ELR (cell line): ENCODE measurements at places on chromosomes 4 and X.
A peak's percentile ranks its signal among the peaks of the same experiment; 100 is the strongest.

DNA sequence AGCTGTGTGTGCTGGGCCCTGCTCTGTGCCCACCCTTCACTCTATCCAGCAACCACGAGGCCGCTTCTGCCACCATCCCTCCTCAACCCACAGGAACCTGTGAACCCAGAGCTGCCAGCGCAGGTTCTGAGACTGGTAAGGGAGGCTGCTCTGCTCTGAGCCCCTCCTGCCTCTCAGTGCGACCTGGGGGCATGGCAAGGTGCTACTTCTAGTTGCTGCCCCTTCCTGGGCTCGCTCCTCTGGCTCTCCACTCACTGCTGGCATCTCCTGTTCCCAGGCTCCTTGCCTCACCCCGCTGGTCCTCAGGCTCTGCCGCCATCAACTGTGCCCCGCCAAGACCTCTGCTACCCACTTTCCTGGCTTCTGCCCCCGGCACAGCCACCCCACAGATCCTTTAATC, 39.3 kb downstream of the RNF212 start:
- no peak for DNase-seq

DNA sequence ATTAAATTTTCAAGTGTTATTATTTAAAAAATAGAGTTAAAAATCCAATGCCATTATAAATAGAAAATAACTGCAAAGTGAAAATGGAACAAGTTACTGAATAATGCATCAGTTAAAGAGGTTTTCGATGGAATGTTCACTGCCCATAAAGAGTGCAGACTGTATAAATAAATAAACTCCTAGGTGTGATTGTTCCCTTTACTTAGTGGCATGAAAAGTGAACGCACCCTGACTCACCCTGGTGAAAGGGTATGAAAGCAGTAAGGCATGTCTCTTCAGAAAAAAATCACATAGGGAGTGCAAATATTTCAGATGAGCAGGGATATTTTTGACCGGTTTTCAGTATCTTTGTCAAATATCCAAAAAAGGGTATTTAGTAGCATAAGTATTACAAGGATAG, 387.8 kb downstream of the DCAF12L2 start:
- no peak for DNase-seq

DNA sequence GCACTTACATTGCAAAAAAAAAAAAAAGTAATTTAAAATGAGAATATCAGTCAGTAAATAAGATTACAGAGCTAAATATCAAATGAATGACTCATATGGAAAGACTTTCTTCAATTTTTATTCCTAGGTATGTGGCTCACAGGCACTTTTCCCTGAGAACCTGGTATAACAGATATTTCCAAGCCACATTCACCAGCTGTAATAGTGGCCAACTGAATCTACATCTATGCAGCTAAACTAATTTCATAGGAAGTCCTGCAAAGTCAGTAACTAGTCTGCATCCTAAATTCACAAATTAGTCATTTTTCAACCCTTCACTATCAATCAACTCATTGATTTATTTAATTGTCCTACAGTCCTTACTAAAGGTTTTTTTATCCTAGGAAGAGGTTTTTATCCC, 5.6 kb downstream of the PDE5A start:
- DNase-seq: peak; percentile 29

DNA sequence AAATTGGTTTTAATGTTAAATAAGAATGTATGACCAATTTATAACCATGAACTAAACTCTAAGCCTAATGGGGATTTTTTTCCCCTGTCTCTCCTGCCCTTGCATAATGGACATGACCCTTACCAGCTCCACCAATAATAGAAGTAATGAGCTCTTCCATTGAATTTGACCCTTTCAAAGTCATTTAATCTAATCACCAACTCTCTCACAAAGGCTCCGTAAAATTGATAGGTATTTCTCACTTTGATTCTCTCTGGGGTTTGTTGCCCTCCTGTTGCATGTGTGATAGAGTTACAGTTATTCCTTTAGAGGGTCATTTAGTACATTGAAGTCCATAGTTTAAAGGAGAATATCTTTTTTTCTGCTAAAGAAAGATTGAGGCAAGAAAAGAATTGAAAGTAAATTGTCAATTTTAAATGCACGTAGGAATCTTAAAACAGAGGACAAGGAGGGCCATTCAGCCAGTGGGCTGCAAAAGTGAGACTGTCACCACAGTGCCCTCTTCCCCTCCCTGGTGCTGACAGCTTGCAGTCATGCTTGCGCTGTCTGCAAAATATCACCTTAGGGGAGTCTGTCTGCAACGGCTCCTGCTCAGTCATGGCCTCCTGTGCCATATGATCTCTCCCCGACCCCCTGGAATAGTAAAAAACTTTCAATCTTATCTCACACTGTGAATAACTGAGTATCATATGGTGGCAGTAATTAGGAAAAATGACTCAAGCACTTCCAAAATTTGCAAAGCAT, 307.5 kb upstream of the GNPDA2 start:
- DNase-seq: no peak

DNA sequence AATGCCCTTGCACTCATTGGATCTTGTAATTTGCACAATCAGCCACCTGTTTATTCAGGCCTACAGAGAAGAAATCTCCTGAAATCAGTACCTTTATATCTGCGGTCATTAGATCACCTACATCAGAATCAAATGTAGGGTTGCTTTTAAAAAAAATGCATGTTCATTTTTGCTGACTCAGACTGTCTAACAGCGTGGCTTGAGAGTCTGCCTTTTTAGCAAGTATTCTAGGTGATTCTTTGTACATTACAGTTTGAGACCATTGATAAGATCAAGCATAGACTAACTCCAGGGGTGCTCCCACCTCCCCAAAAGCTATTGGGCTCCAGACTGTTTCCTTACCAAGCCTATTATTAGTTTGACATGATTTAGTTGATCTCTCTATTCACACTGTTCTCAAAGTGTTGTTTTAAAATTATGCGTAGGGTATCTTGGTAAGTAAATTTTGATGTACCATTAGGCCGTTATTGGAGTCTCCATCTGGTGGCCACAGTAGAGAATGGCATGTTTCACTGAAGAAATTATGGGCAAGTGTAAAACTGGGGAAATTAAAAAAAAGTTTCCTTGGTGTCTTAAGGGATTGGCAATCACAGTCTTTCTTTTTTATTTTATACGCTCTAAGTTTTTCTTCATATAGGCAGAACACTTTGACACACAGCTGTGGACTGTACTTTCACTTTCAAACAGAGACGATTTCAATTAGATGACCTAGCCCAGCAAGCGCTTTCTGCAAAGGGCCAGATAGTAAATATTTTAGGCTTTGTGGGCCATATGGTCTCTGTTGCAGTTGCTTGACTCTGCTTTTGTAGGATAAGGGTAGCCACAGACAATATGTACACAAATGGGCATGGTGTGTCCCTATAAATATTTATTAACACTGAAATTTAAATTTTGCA, 33.7 kb upstream of the MSL3 start:
- DNase-seq: peak; percentile 53

DNA sequence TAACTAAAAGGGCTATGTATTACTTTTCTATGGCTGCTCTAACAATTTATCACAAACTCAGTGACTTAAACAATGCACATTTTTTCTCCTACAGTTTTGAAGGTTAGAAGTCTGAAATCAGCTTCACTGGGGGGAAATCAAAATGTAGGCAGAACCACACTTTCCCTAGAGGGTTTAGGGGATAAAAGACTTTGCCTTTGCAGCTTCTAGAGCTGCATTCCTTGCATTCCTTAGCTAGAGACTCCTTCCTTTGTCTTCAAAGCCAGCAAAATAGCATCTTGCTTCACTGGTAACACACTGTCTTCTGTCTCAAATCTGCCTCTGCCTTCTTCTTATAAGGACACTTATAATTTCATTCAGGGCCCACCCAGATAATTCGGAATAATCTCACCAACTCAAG, 152.4 kb upstream of the SPIN4 start:
- peak; percentile 41 for DNase-seq

- no peak for DNase-seq
Measured at GRCh38 chr4:78902298-78902697, 36.9 kb downstream of the PAQR3 start.

DNA sequence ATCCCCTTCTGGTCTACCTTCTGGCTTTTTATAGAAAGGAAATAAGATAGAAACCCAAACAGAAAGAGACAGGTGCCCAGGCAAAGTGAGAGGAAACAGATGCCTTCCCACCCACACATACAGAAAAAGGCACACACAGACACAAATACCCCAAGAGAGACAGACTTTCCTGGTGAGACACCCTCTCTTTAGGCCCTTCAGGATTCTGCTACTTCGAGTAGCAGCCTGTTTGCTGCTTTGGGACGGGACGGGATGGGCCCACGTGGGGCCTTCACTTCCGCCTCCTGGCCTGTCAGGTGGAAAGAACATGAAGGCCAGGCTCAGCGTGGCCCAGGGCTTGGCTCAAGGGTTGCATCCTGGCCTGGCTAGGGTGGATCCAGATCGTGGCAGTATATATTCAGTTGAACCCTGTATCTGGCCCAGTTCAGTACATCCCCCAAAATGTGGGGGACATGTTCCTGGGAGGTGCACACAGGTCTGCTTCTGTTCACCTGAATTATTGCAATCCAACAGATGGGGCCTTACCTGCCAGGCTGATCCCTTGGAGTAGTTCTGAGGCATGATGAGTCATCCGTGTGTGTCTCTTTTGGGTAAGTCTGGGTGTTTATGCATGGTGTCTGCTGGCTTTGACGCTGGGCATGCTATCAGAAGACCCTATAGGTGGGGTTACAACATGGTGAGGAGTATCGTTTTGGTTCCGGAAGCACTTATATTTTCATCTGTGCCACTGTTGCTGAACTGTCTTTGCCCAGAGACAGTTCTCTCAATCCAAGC, 2.4 kb downstream of the ZNF275 start:
- DNase-seq: peak; percentile 4

- peak; percentile 5 for DNase-seq
Measured at GRCh38 chr4:146510942-146511341, 10.8 kb downstream of the SLC10A7 start.

GRCh38 chrX:23959781-23960180, 52.0 kb downstream of the CXorf58 start:
- DNase-seq: no peak

GRCh38 chrX:21745756-21746155, 12.2 kb downstream of the SMPX start:
- peak; percentile 46 for DNase-seq

GRCh38 chr4:121156822-121157769, 7.0 kb downstream of the TNIP3 start:
- DNase-seq: peak; percentile 54

GRCh38 chrX:150196285-150196684, 166.8 kb upstream of the MAMLD1 start:
- no peak for DNase-seq
